ENCODE measurements at places on chromosomes 1 and 21.

GRCh38 chr21:37435711-37436110 is 69.1 kb downstream of the DYRK1A start:
- H3K27ac ChIP-seq = no peak overlapping the region
- peaks cover 5% of the 10 kb centered on the region for H3K4me1 ChIP-seq
- no peak for DNase-seq
- no peak overlapping the region for H3K4me3 ChIP-seq

DNA sequence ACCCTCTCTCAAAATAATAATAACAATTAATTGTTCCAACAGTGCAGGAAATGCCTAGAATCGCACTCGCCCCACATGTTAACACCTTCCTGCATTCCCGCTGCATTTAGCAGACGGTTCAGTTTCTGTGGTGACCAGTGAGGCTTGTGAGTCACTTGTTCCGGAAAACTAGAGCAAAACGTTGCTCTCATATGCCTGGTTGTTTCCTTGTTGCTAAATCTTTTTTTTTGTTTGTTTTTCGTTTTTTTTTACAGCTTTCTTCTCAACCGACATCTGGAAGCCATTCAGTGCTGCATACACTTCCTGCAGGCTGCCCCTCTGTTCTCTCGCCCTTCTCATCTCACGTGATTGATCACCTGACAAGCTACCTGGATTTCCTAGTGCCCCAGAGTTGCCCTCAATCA is 56.9 kb upstream of the TMPRSS2 start:
- no peak for DNase-seq
- no peaks in the 10 kb centered on the region for H3K4me1 ChIP-seq
- no peak overlapping the region for H3K4me3 ChIP-seq
- H3K27me3 ChIP-seq = no peaks in the 10 kb centered on the region
- H3K36me3 ChIP-seq = no peaks in the 10 kb centered on the region

GRCh38 chr1:169009666-169010065 is 96.8 kb upstream of the ATP1B1 start:
- H3K4me1 ChIP-seq = no peaks in the 10 kb centered on the region
- no peak overlapping the region for H3K27ac ChIP-seq
- H3K27me3 ChIP-seq = no peaks in the 10 kb centered on the region
- H3K36me3 ChIP-seq = no peaks in the 10 kb centered on the region
- no peak overlapping the region for H3K4me3 ChIP-seq
- DNase-seq = no peak

DNA sequence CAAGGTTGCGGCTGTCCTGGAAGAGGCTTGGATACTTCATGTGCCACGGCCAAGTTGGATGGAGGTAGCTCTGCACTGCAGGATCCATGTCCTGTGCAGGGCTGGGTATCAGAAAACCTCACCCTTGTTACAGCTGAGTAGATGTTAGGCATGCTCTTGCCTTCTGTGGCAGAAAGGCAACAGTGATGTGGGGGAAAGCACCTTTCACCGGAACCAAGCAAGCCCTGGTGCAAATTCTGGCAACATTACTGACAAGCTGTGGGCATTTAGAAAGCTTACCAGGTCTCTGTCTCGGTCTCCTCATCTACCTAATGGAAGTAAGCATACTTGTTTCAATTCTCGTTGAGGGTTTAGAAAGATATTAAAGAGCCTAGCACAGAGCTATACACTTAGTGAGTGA is 14.5 kb upstream of the CDCA8 start:
- H3K27me3 ChIP-seq = no peaks in the 10 kb centered on the region
- H3K4me3 ChIP-seq = no peak overlapping the region
- DNase-seq = no peak
- no peak overlapping the region for H3K27ac ChIP-seq
- no peaks in the 10 kb centered on the region for H3K4me1 ChIP-seq

GRCh38 chr1:147608596-147608995 is 61.7 kb downstream of the ACP6 start:
- no peaks in the 10 kb centered on the region for H3K27me3 ChIP-seq
- H3K4me1 ChIP-seq = no peaks in the 10 kb centered on the region
- H3K36me3 ChIP-seq = peaks cover 24% of the 10 kb centered on the region
- no peak overlapping the region for H3K27ac ChIP-seq
- H3K4me3 ChIP-seq = no peak overlapping the region

DNA sequence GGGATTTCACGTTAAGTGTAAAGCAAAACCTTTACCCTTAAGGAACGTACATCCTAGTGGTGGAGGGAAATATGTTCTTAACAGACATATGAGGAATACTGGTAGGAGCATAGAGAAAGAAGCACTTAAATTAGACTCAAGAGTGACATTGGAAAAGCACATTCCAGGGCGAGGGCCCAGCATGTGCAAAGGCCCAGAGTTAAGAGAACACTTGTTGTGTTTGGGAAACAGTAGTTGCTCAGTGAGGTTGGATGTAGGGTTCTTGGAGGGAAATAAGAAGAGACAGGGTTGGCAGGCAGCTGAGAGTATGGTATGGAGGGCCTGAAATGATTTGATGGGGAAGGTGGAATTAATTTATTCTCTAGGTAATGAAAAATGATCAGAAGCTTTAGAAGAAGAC is 115.5 kb downstream of the CNIH3 start:
- peaks cover 3% of the 10 kb centered on the region for H3K4me1 ChIP-seq
- no peak for DNase-seq
- no peak overlapping the region for H3K27ac ChIP-seq
- no peaks in the 10 kb centered on the region for H3K27me3 ChIP-seq
- no peak overlapping the region for H3K4me3 ChIP-seq

- peak; percentile 45 for DNase-seq
- peaks cover 15% of the 10 kb centered on the region for H3K27me3 ChIP-seq
- peak overlapping the region; percentile 84 for H3K4me3 ChIP-seq
- no peaks in the 10 kb centered on the region for H3K36me3 ChIP-seq
Measured at GRCh38 chr1:14923727-14924452, 229.7 kb upstream of the TMEM51 start.

DNA sequence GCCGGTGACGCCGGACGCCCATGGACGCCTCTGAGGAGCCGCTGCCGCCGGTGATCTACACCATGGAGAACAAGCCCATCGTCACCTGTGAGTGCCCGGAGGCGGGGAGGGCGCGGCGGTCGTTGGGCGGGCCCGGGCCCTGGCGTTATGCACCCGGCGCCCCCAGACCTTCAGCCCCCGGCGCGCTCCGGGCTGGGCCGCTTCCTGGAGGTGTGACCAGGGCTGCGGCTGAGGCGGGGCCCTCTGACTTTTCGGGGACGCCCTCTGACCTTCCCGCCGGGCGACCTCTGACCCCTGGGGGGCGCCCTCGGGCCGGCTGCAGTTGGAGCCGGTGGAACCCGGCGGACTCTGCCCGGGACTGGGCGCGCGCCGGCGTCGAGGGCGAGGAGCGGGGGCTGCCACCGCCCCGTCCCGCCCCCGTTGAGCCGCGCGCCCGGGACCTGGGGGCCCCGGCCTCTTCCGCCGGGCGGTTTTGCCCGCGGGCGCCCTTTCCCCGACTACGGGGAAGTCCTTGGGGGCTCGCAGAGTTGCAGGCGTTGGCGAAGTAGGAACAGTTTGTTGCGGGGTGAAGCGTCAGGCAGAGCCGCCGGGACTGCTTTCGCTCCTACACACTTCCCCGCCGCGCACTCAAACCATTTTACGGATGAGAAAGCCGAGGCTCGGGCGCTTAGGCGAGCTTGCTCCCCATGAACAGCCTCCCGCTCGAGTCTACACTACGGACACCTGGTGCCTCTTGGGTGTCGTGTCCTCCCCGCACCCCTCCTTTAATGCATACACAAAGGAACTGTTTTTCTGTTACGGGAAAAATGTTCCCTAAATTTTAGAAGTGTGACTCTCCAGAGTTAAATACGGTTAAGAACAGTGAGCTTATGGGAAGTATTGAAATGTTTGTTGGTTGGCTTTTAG is 618 bp downstream of the TRAPPC10 start:
- H3K36me3 ChIP-seq = no peaks in the 10 kb centered on the region
- peak overlapping the region; percentile 87 for H3K4me3 ChIP-seq
- DNase-seq = peak; percentile 86
- H3K27ac ChIP-seq = no peak overlapping the region
- no peaks in the 10 kb centered on the region for H3K27me3 ChIP-seq

DNA sequence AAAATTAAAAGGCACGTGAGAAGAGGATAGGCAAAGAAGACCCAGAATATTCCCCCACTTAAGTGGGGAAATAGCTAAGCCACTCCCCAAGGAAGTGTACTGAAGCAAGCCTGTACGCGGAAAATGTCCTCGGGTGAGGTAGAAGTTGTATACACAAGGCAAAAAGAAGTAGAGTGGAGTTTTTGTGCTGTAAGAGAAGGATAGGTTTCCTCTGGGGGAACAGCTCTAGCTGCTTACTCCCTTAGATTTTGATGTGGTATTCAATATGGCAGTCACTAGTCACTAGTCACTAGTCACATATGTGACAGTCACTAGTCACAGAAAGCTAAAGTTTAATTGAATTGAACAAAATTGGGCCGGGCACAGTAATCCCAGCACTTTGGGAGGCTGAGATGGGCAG is 7.6 kb downstream of the TXNIP start:
- no peak for DNase-seq
- peaks cover 11% of the 10 kb centered on the region for H3K36me3 ChIP-seq
- no peaks in the 10 kb centered on the region for H3K27me3 ChIP-seq
- H3K4me3 ChIP-seq = no peak overlapping the region

DNA sequence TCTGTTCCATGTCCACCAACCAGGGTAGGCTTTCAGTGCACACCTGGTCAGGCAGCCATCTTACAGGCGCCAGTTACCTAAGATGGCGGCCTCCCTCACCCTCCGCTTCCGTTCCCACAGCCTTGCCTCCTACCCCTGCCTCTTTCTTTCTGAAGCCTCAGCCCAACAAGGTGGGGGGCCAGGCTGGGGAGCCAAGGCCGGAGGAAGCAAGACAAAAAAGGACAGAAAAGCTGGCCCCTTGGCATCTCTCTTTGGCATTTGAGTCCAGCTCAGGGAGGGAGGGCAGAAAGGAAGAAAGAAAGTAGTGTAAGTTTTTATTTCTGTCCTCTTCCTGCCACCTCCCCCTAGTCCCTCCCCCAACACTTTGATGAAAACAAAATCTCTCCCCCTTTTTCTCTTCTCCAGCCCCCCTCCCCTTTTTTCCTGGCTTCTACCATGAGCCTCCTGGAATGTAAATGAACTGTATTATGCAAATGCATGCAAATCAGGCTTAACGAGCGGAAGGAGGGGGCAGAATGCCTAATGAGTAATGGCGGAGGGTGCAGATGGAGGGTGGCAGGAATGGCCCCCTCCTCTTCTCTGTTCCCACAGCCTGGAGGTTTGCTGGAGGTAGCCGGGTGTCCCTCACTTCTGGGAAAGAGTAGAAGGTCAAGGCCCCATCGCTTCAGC is 43.8 kb downstream of the RHBG start:
- DNase-seq = no peak
- peaks cover 5% of the 10 kb centered on the region for H3K4me1 ChIP-seq
- no peak overlapping the region for H3K27ac ChIP-seq

- H3K4me3 ChIP-seq = no peak overlapping the region
- no peak for DNase-seq
- no peaks in the 10 kb centered on the region for H3K27me3 ChIP-seq
- no peaks in the 10 kb centered on the region for H3K4me1 ChIP-seq
Measured at GRCh38 chr1:221439747-221440501, 302.0 kb downstream of the DUSP10 start.

DNA sequence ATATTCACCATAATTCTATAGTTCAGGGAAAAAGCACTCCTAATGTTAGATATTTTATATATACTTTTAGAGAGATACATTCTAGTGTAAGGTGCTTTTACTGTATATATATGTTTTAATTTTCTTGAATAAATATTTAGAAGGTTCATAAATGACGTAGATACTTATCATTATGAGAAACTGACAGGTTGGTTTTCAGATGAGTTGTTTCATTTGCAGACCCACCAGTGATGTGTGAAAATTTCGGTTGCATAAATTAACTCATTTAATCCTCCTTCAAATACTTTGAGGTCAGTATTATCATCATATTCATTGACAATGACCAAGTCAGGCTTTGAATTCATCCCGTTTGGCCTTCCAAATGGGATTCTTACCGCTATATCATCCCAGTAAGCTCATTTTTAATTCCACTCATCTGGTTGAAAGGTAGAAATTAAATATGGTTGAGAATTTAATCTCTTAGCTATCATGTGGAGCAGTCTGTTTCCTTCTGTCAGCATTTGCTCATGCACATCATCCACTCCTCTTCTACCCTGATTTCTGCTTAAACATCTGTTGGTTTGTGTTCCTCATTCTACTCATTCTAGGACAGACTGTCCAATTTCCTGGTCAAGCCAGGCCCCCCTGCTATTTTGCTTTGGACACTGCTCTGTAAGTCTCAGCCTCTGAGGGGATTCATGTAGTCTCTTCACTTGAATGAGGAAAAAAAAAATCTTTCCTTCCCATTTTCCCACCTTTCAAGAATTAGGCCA is 1156.6 kb downstream of the PLA2G4A start:
- H3K36me3 ChIP-seq = no peaks in the 10 kb centered on the region
- H3K27ac ChIP-seq = no peak overlapping the region
- H3K4me1 ChIP-seq = no peaks in the 10 kb centered on the region
- H3K4me3 ChIP-seq = no peak overlapping the region
- H3K27me3 ChIP-seq = no peaks in the 10 kb centered on the region

DNA sequence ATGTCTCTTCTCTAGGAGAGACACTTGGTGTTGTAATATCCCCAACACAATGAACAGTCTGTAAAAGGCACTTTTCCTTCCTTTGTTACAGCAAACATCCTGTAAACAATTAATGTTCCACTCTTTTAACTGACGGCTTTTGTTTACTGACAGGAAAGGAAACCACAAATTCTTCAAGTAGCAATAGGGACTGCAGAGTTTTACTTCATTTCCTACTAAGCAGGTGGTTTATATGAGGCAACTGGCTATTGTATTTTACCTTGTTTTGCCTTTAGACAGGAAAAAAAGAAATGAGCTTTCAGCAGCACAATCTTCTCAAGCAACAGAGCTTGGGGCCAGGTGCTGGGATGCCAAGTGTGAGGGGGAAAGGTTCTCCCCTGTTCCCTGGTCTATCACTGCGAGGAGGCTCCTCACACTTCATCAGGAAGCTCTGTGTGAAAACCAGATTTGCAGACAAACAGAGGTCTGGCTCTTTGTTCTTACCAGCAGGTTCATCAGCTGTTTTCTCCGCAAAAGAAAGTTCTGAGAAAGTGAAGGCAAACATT is 51.2 kb downstream of the SIPA1L2 start:
- H3K27me3 ChIP-seq = no peaks in the 10 kb centered on the region
- no peak overlapping the region for H3K4me3 ChIP-seq
- H3K27ac ChIP-seq = no peak overlapping the region
- H3K4me1 ChIP-seq = peaks cover 6% of the 10 kb centered on the region
- H3K36me3 ChIP-seq = no peaks in the 10 kb centered on the region

GRCh38 chr1:167635156-167635648 is 5.2 kb downstream of the RCSD1 start:
- no peak overlapping the region for H3K27ac ChIP-seq
- no peak overlapping the region for H3K4me3 ChIP-seq
